IMR-90 (cell line): ENCODE measurements at places on chromosomes 1 and 21. TPM values are rescaled to one million over a fixed set of nuclear protein-coding genes. Genes with fewer than 3 reads are reported as not detected.
A peak's percentile ranks its signal among the peaks of the same experiment; 100 is the strongest.

The SPRR2A gene
- total RNA-seq = not detected in 2 replicates

The KIF21B gene
- total RNA-seq = 0.36 and 0.56 TPM in 2 replicates

The AMY1C gene
- not detected in 2 replicates for total RNA-seq

The SPRR3 gene
- total RNA-seq = not detected in 2 replicates

DNA sequence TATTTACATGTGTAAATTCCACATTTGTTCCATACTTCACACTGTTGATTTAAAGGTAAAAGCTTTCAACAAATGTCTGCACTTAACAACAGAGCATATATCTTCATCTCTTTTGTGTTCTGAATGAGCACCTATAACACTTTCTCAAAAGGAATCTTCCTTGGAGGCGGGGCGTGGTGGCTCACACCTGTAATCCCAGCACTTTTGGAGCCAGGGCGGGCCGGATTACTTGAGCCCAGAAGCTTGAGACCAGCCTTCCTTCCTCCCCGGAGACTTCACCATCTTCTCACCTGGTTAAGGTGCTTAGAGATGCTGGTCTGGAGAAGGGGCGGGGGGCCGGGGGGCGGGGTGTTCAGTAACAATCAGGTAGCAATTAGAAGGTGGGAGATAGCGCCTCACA lies 16.5 kb downstream of the RYR2 start:
- H3K27me3 ChIP-seq = no peaks in the 10 kb centered on the region
- no peak overlapping the region for H3K27ac ChIP-seq
- DNase-seq = no peak
- H3K36me3 ChIP-seq = no peaks in the 10 kb centered on the region

DNA sequence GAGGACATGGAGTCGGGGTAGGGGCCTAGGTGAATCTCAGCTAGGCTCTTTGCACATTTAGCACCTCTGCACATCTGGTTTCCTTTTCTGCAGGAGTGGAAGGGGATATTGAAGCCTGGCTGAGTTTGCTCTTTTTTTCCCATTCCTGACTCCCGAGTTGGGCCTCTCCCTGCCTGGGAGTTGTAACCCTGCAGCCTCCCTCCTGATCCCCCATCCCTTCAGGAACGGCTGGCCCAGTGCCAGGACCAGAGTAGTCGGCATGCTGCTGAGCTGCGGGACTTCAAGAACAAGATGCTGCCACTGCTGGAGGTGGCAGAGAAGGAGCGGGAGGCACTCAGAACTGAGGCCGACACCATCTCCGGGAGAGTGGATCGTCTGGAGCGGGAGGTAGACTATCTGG lies 836 bp downstream of the OLFML3 start:
- peak; percentile 46 for DNase-seq
- H3K4me3 ChIP-seq = peak overlapping the region; percentile 43
- H3K36me3 ChIP-seq = peaks cover 2% of the 10 kb centered on the region; the same call in 1 of the 2 replicates
- peaks cover 28% of the 10 kb centered on the region for H3K4me1 ChIP-seq

DNA sequence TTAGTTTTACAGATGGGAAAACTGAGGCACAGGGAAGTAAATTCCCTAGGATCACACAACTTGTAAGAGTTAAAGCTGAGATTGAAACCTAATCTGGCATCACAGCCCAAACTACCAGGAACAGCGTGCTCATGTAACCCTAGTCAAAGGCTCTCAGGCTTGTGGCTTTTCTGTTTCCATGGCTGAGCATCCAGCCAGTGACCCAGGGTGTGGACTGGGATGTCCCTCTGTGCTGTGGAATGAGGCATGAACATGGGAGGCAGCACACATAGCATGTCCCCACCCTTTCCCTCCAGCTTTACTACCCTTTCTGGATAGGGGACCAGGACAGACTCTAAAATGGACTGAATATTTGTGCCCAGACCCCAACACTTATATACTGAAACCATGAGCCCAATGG lies 35.1 kb upstream of the RGS16 start:
- H3K27me3 ChIP-seq = peaks cover 17% of the 10 kb centered on the region
- no peak overlapping the region for H3K27ac ChIP-seq
- no peak overlapping the region for H3K4me3 ChIP-seq
- no peaks in the 10 kb centered on the region for H3K36me3 ChIP-seq
- H3K4me1 ChIP-seq = no peaks in the 10 kb centered on the region
